ENCODE measurements at places on chromosomes 3 and 15.
A peak's percentile ranks its signal among the peaks of the same experiment; 100 is the strongest.

DNA sequence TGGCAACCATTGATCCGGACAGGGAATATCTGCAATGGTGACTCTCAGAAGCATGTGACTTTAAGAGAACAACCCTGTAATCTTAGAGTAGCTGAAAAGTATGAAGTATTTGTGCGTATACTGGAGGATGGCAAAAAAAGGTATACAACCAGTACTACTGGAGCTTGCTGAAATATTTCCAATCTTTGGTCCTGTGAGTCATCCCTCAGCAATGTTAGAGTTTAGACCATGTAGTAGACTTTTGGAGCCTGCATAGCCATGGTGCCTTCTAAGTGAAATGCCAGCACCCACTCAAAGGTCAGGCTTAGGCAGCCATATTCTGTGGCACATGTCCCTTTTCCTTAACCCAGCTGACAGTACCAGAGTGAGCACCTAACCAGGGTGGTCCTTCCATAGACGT, 429.4 kb downstream of the NTRK3 start:
- DNase-seq: no peak

- no peak for DNase-seq
Observed at GRCh38 chr15:43799945-43800285, at the start of gene SERINC4. SERINC4 (minus strand) TSS chr15:43800220; CDS start chr15:43799986, 234 bp downstream.

GRCh38 chr3:156642750-156643728, 31.4 kb upstream of the TIPARP start:
- no peak for DNase-seq

DNA sequence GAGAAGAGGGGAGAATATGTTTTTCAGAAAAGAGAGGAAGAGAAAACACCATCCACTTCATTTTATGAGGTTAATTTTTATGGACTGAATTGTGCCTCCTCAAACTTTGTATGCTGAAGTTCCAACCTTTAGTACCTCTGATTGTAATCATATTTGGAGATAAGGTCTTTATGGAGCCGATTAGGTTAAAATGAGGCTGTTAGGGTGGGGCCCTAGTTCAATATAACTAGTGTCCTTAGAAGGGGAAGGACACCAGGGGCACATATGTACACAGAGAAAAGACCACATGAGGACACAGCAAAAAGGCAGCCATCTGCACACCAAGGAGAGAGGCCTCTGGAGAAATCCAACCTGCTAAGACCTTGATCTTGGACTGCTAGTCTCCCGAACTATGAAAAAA, 38.9 kb upstream of the TCF12 start:
- DNase-seq: no peak

DNA sequence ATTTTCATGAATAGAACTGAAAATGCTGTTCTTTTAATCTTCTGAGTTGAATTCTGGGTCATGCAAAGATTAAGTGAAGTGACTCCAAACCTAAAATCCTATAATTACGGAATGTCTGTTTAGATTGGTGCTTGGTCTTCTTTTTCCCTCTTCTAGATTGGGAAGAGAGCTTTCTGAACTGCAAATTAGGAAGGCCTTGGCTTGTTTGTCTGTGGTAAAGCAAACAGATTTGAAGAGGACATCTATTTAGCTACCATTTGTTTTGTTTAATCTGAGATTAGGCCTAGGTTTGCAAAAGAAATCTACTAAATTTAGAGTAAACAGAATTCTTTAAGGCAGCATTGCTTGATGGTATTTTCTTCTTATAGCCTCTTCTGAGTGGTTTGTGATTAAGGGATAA, 23.5 kb downstream of the PAQR9 start:
- no peak for DNase-seq

DNA sequence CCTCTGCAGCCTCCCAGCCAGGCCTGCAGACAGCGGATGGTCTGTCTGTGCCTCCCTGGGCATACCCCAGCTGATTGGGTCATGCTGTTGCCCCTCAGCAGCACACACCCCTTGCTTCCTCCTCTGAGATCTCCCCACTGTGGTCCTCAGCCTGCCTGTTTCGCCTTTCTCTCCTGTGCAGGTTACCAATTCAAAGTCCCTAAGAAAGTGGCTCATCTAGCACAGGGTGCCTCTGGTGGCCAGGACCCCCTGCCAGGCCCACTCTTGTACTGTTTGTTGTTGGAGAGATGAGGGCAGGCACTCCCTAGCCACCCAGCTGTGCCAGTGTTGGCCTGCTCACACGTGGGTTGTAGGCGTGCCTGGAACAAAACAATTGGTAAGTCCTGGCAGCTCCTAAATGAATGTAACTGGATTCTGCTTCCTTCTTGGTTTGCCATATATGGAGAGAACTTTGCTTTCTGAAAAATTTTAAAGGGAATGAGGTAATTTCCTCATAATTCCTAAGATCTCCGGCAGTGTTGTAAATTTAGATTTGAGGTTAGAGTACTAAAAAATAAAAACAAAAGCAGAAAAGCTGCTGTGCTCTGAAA, 213.2 kb upstream of the IL12A start:
- no peak for DNase-seq

GRCh38 chr3:24479816-24480215, 14.8 kb downstream of the THRB start:
- DNase-seq: no peak

- no peak for DNase-seq
Observed at GRCh38 chr3:185473290-185473815, 25.5 kb downstream of the TMEM41A start.

DNA sequence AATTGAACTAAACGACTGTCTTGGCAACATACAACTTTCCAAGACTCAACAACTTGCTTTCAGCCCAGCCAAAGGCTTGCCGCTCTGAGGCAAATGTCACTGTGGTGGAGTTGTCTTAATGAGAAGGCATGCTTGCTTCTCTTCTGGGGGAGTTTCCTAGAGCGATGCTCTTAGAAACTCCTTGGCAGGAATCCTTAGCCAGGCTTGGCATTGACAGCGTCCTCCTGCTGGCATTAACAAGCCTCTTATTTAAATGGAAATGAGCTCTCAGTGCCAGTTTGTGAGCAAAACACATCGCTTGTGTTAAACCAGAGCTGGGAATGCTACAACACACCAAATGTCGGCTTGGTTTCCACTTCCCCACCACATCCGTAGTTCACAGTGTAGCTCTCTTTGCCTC, 265.5 kb upstream of the TPRG1 start:
- no peak for DNase-seq

GRCh38 chr3:128321418-128321817, 145.3 kb downstream of the DNAJB8 start:
- DNase-seq: no peak

GRCh38 chr15:24954783-24955530, at the start of the genes SNRPN and SNURF:
SNRPN (plus strand) TSS chr15:24954987; CDS start chr15:24974454, 19,467 bp downstream.
SNURF (plus strand) TSS chr15:24954987; CDS start chr15:24955049, 62 bp downstream.
- DNase-seq: peak; percentile 66

GRCh38 chr15:41876689-41877088, 17.2 kb downstream of the SPTBN5 start:
- DNase-seq: no peak

GRCh38 chr15:99564221-99565048, 1.3 kb upstream of the MEF2A start:
- DNase-seq: no peak

GRCh38 chr3:177179281-177180067, 17.8 kb downstream of the TBL1XR1 start:
- no peak for DNase-seq

DNA sequence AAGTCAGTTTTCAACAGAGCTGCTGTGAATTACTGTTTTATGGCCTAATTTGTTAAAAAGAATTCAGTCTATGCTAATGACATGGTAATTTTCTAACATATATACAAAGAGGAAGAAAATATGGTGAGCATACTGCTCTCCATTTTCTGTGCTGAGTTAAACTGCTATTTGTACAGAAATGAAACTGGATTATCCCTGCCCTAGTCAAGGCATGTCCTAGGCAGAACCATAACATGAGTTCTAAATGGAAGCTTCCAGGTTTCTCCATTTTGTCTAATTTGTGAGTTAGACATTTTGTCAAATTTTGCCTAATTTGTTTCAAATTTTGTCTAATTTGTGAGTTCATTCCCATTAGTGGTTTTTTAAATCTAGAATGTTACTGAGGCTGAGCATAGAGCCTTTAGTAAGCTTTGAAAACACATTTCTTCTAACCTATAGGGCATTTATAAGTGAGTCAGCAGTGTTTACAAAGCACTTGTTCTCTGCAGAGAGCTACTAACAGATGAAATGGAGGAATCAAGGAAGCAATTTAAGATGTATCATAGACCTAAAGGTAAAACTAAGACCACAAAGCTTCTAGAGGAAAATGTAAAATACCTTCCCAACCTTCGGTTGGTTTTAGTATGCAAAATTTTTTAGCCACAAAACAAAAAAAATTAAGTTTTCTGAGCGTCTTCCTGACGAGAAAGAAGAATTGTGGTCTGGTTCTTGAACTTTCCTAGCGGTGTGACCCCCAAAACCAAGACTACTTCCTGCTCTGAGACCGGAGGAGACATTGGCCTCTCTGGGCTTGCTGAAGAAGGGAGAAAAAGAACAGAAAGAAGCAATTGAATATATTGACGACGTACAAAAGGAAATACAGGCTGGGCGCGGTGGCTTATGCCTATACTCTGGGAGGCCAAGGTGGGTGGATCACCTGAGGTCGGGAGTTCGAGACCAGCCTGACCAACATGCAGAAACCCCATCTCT, 9.8 kb downstream of the P2RY14 start:
- DNase-seq: no peak

DNA sequence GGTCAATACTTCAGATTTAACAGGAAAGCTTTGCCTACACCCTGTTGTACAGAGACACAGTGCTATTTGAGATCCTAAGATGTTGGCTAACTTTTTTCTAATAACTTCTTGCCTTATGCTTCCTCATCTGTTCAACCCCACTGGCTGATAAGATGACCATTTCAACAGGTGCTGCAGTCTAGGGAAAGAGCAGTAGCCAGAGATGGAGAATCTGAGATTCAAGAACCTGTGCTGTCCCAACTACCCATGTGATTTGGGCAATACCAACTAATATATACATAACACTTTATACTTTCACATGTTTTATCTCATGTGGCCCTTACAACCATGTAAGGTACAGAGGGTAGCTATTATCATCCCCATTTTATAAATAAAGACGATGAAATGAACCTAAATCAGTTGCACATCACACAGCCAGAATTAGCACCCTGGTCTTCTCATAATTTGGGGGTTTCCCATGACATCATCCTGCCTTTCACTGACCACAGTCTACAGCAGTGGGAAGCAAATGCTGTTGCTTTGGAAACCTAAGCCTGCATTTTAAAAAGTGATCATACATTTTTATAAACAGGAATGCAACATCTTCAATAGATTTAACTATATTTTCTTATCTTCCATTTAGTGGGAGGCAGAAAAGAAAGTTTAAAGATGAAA, 9.7 kb downstream of the TTC23 start:
- peak; percentile 69 for DNase-seq

GRCh38 chr3:43417133-43417532, 130.8 kb downstream of the SNRK start:
- no peak for DNase-seq

GRCh38 chr3:30649572-30650318, 43.3 kb downstream of the TGFBR2 start:
- DNase-seq: no peak

DNA sequence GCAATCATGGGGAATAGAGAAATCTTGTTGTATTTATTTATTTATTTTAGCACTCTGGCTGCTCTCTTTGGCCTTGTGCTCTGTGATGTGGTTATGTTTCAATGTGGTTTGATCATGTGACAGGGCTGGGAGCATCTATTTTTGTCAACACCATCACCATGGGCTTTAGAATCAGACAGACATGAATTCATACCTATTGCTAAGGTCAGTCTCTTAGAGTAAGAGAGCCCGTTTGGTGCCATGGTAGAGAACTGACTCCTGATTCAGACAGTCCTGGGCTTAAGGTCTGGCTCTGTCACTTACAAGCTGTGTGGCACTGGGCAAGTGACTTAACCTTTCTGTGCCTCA, 157.0 kb downstream of the RYR3 start:
- DNase-seq: peak; percentile 43

GRCh38 chr3:179402963-179403362, 48.3 kb downstream of the GNB4 start:
- peak; percentile 27 for DNase-seq

GRCh38 chr3:126746395-126747177, 42.5 kb downstream of the CHCHD6 start:
- no peak for DNase-seq

- DNase-seq: no peak
Observed at GRCh38 chr15:71301958-71302621, 186.8 kb downstream of the THSD4 start.

DNA sequence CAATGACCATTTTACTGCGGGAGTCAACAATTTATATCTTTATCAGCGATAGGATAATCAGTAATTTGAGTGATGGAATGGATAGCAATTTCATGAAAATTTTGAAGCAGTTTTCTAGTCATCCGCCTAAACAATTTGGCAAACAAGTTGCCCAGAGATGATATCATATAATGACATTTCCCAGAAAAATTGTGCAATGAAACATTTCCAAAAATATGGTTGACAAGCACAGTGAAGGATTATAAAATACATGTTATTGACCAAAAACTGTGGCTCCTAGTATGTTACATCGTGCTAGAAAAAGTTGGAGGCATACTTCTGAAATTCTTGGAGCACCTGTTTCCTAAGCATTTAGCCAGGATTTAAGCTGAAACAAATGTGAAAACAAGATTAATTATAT, 145.1 kb downstream of the GHSR start:
- no peak for DNase-seq

DNA sequence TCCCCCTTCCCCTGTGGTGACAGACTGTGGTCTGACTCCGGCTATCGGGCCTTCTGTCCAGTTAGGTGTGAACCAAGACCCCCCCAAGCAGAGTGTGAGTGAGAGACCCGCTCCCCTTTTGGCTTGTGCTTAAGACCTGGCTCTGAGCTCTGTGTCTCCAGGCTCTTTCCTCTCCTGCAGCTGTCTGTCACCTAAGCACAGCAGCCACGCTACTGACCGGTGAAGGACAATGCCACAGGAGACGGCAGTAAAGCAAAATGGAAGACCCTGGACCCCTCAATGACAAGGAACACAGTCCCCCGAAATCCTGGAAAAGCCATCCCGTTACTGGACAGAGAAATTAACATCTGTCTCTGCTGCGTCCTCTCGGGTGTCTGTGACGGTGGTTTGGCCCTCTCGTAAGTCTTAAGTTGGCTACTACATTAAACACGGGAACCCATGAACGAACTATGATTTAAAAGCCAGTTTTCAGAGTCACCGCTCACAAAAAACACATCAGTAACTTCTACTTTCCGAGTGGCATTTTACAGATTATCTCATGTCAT, 53.7 kb downstream of the CHSY1 start:
- DNase-seq: no peak

DNA sequence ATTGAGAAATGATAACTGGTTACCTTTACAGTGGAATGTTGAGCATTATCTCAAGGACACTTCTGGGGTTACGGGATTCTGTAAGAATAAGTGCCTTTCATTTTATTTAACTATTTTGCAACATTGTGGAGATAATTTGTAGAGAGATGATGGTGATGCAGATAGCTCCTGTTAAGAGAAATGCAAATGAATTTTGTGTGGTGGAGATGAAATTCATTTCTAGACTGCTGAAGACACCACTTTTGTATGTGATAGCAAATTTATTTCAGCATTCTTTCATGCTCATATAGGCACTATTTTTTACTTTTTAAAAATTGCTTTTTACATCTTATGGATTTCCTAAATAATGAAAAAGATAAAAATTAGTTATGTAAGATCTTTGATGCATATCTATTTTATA, 463.3 kb upstream of the CBLB start:
- no peak for DNase-seq

Data from MM.1S (cell line).